ENCODE measurements at places on chromosomes 1 and 21. TPM values are rescaled to one million over a fixed set of nuclear protein-coding genes. Genes with fewer than 3 reads are reported as not detected.

ATAD3C gene
- total RNA-seq: 0.29 TPM

TEX50 gene
- total RNA-seq: not detected

RAB42 gene
- total RNA-seq: 1.1 TPM

GPR37L1 gene
- total RNA-seq: 0.12 TPM

PROX1 gene
- 0.29 TPM for total RNA-seq

SOX13 gene
- 27.9 TPM for total RNA-seq

SLC9C2 gene
- not detected for total RNA-seq

S100A13 gene
- total RNA-seq: 104 TPM

CSTB gene
- 105 TPM for total RNA-seq

PTGS2 gene
- 78.2 TPM for total RNA-seq

RXFP4 gene
- not detected for total RNA-seq

MYOG gene
- total RNA-seq: not detected

FCRL2 gene
- 0.47 TPM for total RNA-seq

SPRR2F gene
- total RNA-seq: not detected

DNA sequence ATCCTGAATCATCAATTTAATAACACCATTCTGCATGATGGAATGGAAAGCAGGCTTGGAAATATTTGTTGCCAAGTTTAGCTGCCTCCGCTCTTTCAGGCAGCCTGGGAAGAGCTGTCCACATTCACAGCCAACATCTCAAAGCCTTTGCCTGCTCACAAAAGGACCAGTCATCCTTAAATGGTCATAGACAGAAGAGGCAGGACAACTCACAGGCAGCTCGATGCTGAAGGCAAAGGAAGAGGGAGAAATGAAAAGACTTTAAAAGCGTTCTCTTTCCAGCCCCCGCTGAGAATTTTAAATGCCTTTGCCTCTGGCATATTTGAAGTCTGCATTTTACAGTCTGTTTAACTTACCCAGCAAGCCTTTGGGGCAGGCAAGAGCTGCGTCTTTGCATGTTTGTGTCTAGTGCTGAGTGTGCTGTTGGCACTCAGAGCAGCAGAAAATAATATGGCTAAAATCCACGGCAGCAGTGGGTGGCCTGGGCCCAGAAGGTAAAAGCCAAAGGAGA lies 68.9 kb downstream of the NMNAT2 start:
- no peak for DNase-seq

- no peak for DNase-seq
Measured at GRCh38 chr1:77672374-77672773, 10.1 kb downstream of the ZZZ3 start.

DNA sequence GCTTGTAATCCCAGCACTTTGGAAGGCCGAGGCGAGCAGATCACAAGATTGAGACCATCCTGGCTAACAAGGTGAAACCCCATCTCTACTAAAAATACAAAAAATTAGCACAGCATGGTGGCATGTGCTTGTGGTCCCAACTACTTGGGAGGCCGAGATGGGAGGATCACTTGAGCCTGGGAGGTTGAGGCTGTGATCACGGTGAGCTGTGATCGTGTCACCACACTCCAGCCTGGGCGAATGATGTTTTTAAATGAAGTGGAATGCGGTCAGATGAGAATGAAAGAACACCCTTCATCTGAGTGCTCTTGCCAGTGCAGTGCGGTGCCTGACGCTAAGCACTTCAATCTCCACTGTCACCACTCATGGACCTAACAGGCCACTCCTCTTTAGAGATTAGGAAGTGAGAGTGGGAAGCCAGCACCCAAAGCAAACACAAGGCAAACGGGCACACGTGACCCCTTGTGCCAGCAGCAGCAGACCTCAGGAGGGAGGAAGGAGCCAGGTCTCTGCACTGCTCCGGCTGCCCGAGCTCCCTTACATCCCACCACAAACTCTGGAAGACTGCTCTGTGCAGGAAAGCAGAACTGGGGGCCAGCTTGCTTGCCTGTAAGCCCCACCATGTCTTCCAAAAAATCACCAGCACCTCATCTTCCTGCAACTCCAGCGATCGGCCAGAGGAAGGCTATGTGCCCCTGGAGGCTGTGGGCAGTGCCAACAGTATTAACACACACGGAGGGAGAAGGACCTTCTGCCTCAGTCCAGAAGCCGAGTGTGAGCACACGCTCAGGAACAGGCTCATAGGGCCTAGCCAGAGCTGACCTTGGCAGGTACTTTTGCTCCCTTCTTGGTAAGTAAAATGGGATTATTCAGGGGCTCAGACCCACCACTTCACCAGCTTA lies 9.7 kb downstream of the CTNNBIP1 start:
- DNase-seq: peak; percentile 55

DNA sequence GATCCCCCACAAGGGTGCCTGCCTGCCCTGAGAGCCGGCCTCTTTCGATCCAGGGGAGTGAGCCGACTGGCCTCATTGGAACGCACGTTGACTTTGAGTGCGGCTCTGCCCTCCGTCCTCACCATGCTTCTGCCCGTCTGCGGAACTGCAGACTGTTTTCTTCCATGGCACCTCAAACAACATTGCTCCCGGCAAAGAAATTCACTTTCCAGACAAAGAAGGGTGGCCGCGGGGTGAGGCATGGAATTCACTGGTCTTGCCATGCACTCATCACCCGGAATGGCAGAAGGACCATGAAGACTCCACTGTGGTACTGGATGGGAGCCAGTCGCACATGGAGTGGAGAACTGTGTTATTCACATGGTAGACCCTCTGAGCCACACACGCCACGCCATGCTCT lies 169.5 kb downstream of the NPHP4 start:
- DNase-seq: no peak

- no peak for DNase-seq
Measured at GRCh38 chr1:99751877-99752504, 14.4 kb downstream of the FRRS1 start.

DNA sequence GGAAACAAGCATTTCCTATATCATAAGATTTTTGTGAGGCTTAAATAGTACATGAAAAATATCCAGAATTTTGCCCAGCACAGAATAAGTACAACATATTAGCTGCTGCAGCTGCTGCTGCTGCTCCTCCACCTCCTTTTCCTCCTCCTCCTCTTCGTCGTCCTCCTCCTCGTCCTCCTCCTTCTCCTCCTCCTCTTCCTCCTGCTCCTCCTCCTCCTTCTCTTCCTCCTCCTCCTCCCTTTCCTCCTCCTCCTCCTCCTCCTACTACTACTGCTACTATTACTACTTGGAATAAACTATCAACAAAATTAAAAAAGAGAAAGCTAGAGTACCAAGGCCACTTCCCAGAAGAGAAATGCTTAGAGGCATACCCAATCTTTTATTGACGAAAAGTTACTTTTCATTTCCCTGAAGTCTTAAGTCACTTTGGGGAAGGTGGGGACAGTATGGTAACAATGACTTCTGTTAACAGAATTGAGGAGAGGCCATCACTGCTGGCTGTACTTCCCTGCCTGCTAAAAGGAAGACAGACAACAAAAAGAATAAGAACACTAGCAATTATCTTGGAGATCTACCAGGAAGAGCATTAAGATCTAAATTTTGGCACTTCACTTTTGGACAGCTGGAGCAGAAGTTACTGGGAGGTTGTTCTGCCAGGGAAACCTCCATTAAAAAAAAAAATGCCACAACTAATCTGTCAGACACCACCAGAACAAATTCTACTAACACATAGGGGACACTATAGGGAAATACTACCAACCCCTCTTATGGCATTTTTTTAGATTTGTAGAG lies 7.1 kb downstream of the DENND1B start:
- no peak for DNase-seq

DNA sequence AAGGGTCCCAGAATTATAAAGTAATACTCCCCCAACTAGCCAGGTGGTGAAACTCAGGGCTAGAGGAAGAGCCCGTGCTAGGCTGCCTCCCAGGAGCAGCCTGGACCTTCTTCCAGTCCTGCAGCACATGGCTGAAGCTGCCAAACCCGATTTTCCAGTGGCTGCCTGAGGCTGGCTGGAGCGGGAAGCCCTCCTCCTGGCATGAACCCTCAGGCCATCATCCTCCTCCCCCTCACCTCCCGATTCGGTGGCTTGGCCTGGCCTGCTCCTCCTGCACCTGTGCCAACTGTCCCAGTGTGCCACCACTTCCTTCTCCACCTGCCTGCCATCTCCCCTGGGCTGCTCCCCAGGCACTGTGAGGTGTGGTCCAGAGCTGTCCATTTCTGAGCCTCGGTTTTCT lies 3.0 kb upstream of the TSPAN1 start:
- peak; percentile 90 for DNase-seq

DNA sequence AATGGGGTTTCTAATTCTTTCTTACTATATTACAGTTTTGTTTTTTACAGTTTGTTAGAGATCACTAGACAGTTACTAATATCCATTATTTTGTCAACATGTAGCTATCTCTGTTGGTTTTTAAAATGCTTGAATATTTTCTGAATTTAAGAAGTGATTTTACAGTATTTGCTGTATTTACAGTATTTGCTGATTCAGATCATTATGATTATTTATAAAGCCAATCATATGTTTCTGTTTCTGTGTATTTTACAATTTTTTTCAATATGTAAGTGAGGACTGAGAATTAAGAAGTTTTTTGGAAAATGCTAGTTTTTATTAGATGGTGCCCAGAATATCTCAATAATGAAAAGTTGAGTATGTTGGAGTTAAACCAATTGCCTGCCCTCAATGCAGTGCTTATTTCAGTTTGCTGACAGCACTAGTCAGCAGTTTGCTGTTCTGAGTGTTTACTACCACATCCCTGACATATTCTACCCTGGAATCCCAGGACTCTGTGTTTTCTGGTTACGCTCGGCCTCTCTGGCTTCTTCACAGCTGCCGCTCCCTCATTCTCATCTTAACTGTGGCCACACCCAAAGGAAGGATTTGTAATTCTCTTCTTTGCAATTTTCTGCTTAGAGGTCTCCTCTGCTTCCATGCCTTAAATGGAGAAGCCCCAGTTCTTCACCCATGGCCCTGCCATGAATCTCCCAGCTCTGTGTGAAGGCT lies 68.0 kb upstream of the BACH1 start:
- no peak for DNase-seq

DNA sequence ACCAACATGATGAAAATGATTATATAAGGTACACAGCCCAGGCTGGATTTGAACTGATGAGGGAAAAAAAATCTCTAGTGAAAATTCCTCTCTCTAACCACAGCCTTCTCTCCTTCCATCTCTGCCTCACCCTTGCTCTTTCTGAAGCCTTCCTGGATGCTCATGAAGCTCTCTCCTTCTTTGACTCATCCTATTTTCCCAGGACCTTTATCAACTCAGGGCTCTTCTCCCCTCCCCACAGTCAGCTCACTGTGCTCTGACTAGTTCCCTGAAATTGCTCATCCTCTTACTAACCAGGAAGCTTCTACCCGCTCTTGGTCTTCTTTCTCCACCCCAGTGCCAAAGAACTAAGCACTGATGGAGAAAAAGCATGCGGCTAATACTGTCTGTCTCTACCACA lies 46.4 kb upstream of the ERG start:
- DNase-seq: no peak

DNA sequence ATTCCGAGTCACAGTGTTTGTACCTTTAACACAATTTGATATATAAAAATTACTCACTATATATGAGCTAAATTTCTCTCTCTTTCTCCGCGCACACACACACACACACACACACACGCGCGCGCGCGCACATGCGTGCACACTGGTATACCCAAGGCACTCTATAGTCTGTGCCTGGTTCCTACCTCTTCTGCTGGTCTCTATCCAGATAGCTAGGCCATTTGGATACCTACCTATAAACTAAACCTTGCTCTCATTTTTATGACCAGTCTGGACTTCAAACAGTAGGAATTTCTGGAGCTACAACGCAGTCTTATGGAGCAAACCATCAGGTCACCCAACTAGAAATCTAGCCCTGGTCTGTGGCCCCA lies 97.1 kb upstream of the MAGI3 start:
- DNase-seq: no peak

- DNase-seq: no peak
Measured at GRCh38 chr21:35635261-35635660, 425.1 kb downstream of the SETD4 start.

- DNase-seq: no peak
Measured at GRCh38 chr1:28027660-28028059, 60.8 kb downstream of the EYA3 start.

DNA sequence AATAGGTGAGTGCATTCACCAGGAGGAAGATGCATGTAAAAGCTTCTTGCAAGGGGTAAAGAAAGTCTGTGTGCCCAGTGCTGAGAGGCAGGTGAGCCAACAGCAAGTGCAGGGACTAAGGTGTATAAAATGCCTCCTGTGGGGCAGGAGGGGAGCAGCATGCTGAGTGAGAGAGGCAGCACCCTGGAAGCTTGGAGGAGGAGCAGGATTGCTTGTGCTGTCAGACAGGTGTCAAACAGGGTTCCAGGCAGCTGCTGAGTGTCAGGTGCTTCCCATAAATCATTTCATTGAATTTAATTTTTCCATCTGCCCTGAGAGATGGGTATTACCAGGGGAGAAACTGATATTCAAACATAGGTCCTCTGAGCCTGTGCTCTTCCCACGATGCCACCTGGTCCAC lies 13.9 kb downstream of the BSND start:
- no peak for DNase-seq

- no peak for DNase-seq
Measured at GRCh38 chr1:223176437-223176836, 33.4 kb upstream of the TLR5 start.

DNA sequence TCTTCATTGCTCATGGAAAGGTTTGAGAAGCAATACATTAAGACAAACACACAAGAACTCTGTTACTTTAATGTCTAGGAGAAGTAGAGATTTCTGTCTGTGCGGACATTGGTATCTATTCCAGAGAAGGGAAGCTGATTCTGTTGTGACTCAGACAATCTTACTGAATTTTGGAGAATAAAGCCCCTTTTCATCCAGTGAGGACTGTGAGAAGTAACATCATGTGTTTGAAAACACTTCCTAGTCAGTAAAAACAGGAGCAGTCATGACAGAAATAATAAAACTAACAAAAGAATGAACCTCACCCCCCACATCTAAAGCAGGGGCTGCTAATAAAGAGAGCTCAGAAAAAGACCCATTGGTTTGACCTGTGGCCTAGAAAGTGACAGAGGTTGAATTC lies 46.6 kb downstream of the NEK7 start:
- no peak for DNase-seq

DNA sequence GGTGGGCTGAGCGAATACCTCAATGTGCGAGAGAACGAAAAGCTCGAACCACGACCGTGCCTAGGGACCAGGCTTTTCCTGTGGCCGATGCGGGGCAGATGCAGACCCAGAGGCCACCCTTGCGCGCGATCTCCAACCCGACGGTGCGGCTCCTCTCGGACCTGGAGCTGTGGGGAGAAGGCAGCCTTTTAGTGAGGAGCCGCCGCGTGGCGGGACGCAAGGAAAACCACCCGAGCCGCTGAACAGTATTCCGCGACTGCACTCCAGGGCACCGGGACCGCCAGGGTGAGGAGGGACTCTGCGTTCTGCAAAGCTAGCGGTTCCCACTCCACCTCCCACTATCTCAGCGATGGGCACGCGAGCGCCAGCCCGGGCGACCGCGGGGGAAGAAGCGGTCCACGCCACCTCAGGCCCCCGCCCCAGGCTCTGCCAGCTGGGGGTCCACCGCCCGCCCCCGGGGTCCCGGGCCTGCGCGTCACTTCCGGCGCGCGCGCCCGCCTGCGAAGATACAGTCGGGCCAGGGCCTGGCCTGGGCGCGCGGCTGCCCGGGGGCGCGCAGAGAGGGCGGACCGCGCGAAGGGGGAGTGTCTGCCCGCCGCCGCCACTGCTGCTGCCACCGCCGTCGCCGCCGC lies 66.5 kb upstream of the PRKACB start:
- peak; percentile 83 for DNase-seq

- no peak for DNase-seq
Measured at GRCh38 chr1:233998891-233999290, 94.4 kb downstream of the SLC35F3 start.
